Activated gamma-delta T cell treated with Interleukin-2 at 50 U/mL for 16 hours (primary cell): ENCODE measurements at places on chromosomes 16 and 17.

- no peak for DNase-seq
Observed at GRCh38 chr16:78677181-78677731, 577.8 kb downstream of the WWOX start.

DNA sequence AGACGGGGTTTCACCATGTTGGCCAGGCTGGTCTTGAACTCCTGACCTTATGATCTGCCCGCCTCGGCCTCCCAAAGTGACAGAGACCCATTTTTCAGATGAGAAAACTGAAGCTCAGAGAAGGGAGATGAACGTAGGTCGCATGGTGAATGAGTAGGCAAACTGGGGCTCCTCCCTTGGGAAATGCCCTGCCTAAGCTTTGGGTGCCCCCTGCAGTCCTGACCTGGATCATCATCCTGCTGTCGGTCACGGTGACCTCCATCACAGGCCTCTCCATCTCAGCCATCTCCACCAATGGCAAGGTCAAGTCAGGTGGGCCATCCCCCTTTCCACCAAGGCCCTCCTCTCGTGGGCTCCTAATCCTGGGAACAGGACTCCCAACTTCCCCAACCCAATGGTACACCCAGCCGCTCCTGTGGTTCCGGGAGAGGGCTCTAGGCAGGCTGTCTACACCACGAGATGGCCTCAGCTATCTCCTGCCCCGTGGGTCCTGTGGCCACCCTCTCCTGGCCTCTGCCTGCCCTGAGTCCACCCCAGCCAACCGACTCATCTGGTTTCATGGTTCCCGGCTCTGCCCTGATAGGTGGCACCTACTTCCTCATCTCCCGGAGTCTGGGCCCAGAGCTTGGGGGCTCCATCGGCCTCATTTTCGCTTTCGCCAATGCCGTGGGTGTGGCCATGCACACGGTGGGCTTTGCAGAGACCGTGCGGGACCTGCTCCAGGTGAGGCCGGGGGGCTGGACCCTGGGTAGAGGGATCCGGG, 4.7 kb downstream of the SLC12A3 start:
- DNase-seq: no peak

- DNase-seq: no peak
Observed at GRCh38 chr16:30797670-30798309, 10.8 kb upstream of the ZNF629 start.

DNA sequence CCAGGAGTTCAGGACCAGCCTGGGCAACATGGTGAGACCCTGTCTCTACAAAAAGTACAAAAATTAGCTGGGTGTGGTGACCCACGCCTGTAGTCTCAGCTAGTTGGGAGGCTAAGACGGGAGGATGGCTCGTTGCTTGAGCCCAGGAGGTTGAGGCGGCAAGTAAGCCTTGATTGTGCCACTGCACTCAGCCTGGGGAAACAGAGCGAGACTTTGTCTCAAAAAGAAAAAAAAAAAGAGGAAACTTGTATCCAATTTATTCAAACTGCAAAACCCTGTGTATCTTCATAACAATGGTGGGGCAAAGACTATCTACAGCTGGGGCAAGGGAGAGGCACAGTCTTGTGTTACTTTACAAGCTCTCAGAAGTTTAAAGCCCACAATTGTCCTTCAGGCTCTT, 21.5 kb downstream of the GRB7 start:
- no peak for DNase-seq
